Astrocyte (in vitro differentiated cells and primary cell): ENCODE measurements at places on chromosomes 3 and 15. TPM values are rescaled to one million over a fixed set of nuclear protein-coding genes. Genes with fewer than 3 reads are reported as not detected.

GRCh38 chr3:100114413-100115030 is at the start of gene FILIP1L:
FILIP1L (minus strand) TSS chr3:100114501.
- H3K27me3 ChIP-seq, result no peaks in the 10 kb centered on the region
- H3K4me1 ChIP-seq, result no peaks in the 10 kb centered on the region
- DNase-seq, result no peak
- H3K27ac ChIP-seq, result no peak within 1 kb of the TSS

- H3K27ac ChIP-seq, result no peak overlapping the region
- H3K36me3 ChIP-seq, result no peaks in the 10 kb centered on the region
- H3K4me1 ChIP-seq, result no peaks in the 10 kb centered on the region
- no peak for DNase-seq
- H3K27me3 ChIP-seq, result no peaks in the 10 kb centered on the region
These were observed 58.7 kb upstream of the TBC1D5 start for GRCh38 chr3:17801131-17801530.

DNA sequence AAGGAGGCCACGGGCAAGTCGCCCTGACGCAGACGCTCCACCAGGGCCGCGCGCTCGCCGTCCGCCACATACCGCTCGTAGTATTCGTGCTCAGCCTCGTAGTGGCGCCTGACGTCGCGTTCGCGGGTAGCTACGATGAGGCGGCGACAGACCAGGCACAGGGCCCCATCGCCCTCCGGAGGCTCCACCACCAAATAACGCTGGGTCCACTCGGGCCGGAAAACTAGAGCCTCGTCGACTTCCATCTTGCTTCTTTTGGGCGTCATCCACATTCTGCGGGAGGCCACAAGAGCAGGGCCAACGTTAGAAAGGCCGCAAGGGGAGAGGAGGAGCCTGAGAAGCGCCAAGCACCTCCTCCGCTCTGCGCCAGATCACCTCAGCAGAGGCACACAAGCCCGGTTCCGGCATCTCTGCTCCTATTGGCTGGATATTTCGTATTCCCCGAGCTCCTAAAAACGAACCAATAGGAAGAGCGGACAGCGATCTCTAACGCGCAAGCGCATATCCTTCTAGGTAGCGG is at the start of gene EPM2AIP1:
EPM2AIP1 (minus strand) TSS at position 326 of the 520 bp plus-strand sequence; CDS start at position 272, 54 bp downstream.
- peak within 1 kb of the TSS; percentile 89 for H3K4me3 ChIP-seq
- H3K4me1 ChIP-seq, result peaks cover 21% of the 10 kb centered on the region
- no peak for DNase-seq
- H3K36me3 ChIP-seq, result peaks cover 17% of the 10 kb centered on the region
- H3K27me3 ChIP-seq, result no peaks in the 10 kb centered on the region

GRCh38 chr15:62052713-62053112 is 7.5 kb downstream of the VPS13C start:
- DNase-seq, result no peak

DNA sequence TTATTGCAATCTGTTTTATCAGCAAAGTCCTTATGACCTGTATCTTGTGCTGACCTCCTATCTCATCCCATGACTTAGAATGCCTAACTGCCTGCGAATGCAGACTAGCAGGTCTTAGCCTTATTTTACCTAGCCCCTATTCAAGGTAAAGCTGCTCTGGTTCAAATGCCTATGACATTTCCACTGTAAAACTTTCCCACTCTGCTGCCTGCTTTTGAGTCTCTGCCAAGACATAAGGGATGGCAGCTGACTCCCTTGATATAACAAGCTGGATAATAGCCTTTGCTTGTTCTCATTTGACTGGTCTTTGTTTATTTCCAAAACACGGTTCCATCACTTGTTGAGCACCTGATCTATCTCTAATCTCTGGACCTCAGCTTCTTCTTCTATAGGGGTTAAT is 131.9 kb upstream of the STRIT1 start:
- H3K36me3 ChIP-seq, result no peaks in the 10 kb centered on the region
- no peaks in the 10 kb centered on the region for H3K4me1 ChIP-seq
- H3K4me3 ChIP-seq, result no peak overlapping the region
- no peak overlapping the region for H3K27ac ChIP-seq
- no peak for DNase-seq

GRCh38 chr3:175224051-175224450 is 364.9 kb downstream of the NAALADL2 start:
- H3K27me3 ChIP-seq, result no peaks in the 10 kb centered on the region
- no peaks in the 10 kb centered on the region for H3K4me1 ChIP-seq
- no peak overlapping the region for H3K27ac ChIP-seq

DNA sequence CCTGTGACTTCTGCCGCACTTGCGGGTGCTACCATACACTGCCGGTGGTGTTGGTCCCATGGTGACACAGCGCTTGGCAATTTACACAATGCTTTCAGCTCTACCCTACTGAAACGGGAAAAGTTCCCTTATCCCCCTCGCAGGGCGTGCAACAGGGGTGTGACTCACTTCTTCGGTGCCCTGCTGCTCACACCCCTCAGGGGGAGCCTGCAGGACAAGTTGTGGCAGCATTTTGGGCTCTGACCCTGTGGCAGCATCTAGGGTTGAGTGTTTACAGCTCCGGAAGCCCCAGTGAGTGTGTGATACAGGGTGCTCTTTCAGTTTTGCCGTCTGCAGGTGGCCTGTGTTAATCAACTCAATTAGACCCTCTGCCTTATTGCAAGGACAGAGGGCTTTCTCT is 324.7 kb upstream of the RGMA start:
- H3K4me3 ChIP-seq, result no peak overlapping the region
- H3K27ac ChIP-seq, result no peak overlapping the region
- H3K4me1 ChIP-seq, result no peaks in the 10 kb centered on the region
- H3K27me3 ChIP-seq, result no peaks in the 10 kb centered on the region
- no peaks in the 10 kb centered on the region for H3K36me3 ChIP-seq

DNA sequence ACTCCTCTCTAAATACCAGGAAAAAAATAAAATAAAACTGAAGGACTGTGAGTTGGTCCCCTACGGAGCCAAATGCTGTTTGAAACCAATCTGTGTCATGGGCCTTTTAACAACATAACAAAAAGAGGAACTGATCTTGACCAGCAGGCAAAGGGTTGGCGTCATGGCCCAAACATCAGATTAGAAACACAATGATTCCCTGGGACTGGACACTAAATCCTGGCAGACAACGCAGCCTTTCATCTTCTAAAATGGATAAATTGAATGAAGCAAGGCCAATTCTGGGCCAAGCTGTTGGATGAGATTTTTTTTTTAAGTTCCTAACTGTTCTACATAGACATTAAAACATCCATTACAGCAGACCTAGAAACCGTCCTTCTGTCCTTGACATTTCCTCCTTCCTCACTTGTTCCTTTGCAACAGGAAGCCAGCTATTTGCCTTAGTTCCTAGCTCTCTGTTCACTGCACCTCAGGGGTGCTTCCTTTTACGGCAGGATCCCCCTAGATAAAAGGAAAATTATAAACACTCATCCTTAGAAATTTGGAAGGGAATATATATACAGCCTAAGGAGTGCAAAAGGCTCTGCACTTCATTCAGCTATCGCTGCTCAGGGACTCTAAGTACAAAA is 21.6 kb upstream of the TAFA4 start:
- no peaks in the 10 kb centered on the region for H3K4me1 ChIP-seq
- DNase-seq, result no peak
- no peak overlapping the region for H3K27ac ChIP-seq

KLHL40 gene
- total RNA-seq, result not detected in 2 replicates
